ENCODE measurements at places on chromosomes 16 and 17.

GRCh38 chr16:75726390-75726789 is at the start of gene CPHXL:
CPHXL (minus strand) TSS chr16:75726490; CDS start chr16:75726442, 48 bp downstream.
- DNase-seq, result no peak

GRCh38 chr17:75755990-75756389 is 9.0 kb downstream of the GALK1 start:
- no peak for DNase-seq

DNA sequence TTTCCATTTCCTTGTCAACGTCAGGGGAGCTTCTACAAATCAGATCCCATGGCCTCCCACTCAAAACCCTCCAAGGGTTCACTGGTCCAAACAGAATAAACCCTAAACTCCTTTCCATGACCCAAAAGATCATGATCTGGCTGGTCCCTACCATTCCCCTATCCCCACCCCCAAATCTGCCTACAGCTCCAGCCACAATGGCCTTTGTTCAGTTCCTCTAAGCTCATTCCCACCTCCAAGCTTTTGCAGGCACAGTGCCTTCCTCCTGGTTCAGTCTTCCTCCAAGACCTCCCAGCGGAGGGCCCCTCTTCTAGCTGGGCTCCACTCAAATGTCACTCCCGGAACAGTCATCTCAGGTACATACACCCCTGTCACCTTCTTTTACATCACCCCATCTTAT is 2.0 kb downstream of the GPRC5B start:
- DNase-seq, result no peak

DNA sequence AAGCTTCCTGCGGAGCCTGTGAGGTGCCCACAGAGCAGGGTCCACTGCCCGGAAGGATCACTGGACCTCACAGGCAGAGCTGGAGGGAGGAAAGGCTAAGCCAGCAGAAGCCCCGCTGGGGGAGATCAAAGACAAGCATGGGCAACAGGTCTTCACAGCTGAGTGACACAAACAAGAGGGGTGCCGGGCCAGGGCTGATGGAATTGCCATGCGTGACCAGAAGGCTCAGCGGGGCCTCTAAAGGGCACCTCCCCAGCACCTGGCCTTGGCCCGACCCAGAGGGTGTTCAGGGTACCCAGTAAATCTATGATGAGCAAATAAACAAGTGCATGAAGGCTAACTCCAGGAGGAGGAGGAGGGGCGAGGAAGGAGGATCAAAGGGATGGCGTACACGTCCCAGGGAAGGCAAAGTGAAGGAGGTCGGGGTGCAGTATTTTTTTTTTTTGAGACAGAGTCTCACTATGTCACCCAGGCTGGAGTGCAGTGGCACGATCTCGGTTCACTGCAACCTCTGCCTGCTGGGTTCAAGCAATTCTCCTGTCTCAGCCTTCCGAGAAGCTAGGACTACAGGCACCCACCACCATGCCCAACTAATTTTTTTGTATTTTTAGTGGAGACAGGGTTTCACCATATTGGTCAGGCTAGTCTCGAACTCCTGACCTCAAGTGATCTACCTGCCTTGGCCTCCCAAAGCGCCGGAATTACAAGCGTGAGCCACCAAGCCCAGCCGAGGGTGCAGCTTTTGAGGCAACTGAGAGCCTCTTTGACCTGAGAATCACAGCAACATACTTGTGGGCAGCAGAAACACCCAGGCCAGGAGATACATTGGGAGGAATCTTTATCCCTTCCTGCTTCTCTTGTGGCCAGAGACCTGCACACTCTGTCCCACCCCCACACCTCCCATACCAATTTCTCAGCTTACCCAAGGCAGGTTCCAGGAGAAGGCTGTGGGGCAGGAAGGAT is 16.1 kb upstream of the EXOC7 start:
- DNase-seq, result no peak

DNA sequence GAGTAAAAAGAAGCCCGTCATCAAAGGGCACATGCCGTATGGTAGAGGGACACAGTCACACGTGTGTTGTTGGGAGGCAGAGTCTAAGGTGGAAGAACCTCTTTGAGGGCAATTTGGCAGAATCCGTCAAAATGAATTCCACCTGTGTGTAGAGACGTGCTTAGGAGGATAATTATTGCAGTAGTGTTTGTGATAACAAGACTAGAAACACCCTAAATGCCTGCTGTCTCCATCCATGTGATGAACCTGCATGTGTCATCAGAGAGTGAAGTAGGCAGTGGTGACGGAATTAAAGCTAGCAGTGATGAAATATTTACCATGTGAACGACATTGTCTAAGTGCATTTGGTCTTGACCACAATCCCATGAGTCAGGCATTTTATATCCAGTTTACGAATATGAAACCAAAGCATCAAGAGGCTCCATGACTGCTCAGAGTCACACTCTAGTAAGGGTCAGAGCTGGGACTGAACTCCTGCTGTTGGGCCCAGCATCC is 61.3 kb upstream of the ADORA2B start:
- DNase-seq, result no peak

Data from bone marrow (tissue), 2 donors.